ENCODE measurements at places on chromosomes 6 and 20. TPM values are rescaled to one million over a fixed set of nuclear protein-coding genes. Genes with fewer than 3 reads are reported as not detected.

DNA sequence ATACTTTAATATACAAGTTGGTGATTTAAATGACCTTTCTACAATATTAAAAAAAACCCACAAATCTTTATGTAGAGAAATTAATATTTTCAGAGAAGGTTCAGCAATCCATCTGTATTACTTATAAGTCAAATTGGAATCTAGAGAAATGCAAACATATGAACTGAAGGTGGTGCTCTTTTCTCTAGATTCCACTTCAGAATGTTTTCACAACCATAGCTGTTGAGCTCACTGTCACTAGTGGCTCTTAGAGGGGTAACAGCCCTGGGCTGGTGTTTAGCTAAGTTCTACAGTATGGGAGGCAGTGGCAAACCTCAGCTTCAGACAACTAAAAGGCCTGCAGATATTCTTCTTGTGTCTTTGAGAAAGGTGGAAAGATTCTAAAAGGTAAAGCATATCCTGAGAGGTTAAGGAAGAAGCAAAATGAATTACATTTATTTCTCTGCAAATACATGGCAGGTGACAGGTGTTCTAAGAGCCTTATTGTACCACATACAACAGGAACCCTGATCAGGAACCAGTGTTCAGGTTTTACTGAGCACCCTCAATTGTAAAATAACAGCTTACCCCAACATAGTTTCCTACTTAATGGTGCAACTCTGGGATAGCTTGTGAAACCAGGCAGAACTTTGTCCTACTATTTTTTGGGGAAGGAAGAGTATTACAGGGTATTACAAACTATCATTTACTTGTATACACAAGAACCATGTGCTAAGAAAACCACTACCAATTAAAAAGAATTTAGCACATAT is 56.6 kb upstream of the SAMHD1 start:
- H3K36me3 ChIP-seq: no peaks in the 10 kb centered on the region
- H3K27me3 ChIP-seq: no peaks in the 10 kb centered on the region
- DNase-seq: peak; percentile 22
- H3K4me3 ChIP-seq: no peak overlapping the region
- H3K4me1 ChIP-seq: no peaks in the 10 kb centered on the region

DNA sequence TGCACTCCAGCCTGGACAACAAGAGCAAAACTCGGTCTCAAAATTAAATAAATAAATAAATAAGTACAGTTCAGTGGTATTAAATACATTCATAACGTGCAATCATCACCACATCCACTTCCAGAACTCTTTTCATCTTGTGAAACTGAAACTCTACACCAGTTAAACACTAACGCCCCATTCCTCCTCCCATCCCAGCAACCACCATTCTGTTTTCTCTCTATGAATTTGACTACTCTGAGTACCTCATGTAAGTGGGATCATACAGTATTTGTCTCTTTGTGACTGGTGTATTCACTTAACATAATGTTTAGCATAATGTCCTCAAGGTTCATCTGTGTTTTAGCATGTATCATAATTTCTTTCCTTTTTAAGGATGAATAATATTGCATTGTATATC is 29.1 kb upstream of the SCML4 start:
- 0 out of 2 replicates have a peak, but pooled peaks cover 4% of the 10 kb centered on the region for H3K4me1 ChIP-seq
- H3K27ac ChIP-seq: no peak overlapping the region
- no peak overlapping the region for H3K4me3 ChIP-seq
- no peaks in the 10 kb centered on the region for H3K27me3 ChIP-seq
- DNase-seq: no peak

- H3K4me1 ChIP-seq: no peaks in the 10 kb centered on the region
- DNase-seq: no peak
- H3K4me3 ChIP-seq: no peak overlapping the region
- no peak overlapping the region for H3K27ac ChIP-seq
- no peaks in the 10 kb centered on the region for H3K36me3 ChIP-seq
Observed at GRCh38 chr6:40163924-40164323, 229.7 kb upstream of the MOCS1 start.

DNA sequence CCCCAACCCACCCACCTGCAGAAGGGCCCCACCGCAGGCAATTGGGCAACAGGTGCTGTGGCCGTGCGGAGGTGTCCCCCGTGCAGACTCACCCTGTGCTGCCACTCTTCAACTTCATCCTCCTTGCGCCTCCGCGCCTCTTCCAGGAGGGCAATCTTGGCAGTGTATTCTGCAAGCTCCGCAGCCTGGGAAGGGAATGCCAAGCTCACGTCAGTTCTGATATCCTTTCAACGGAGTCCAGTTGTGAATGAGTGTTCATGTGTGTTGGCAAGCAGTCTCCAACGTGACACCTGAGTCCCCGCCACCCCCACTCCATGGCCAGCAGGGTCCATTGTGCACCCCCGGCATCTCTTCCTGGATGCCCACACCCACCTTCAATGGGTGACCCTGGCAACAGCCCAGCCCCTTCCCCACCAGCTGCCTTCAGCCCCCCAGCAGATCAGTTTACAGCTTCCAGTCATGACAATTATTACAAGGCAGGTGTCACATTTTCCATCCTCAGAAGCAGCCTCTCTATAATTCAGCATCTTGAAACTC is 49.9 kb downstream of the EZR start:
- H3K27ac ChIP-seq: no peak overlapping the region
- H3K4me3 ChIP-seq: no peak overlapping the region
- no peaks in the 10 kb centered on the region for H3K27me3 ChIP-seq
- no peak for DNase-seq

DNA sequence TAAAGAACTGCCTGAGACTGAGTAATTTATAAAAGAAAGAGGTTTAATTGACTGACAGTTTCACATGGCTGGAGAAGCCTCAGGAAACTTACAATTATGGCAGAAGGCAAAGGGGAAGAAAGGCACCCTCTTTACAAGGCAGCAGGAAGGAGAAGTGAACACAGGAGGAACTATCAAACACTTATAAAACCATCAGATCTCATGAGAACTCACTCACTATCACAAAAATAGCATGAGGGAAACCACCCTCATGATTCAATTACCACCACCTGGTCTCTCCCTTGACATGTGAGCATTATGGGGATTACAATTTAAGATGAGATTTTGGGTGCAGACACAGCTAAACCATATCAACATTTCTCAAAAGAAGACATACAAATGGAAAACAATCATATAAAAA is 266.3 kb downstream of the EPM2A start:
- H3K4me3 ChIP-seq: no peak overlapping the region
- no peak for DNase-seq
- H3K27ac ChIP-seq: no peak overlapping the region
- no peaks in the 10 kb centered on the region for H3K27me3 ChIP-seq
- no peaks in the 10 kb centered on the region for H3K4me1 ChIP-seq
- H3K36me3 ChIP-seq: no peaks in the 10 kb centered on the region

GRCh38 chr20:52433326-52434040 is 241.9 kb upstream of the ZFP64 start:
- no peak overlapping the region for H3K27ac ChIP-seq
- H3K4me3 ChIP-seq: no peak overlapping the region
- H3K36me3 ChIP-seq: no peaks in the 10 kb centered on the region

- H3K27me3 ChIP-seq: no peaks in the 10 kb centered on the region
- H3K36me3 ChIP-seq: no peaks in the 10 kb centered on the region
- no peak overlapping the region for H3K27ac ChIP-seq
Observed at GRCh38 chr6:36633915-36634314, 39.8 kb downstream of the SRSF3 start.

- H3K4me3 ChIP-seq: no peak overlapping the region
- no peaks in the 10 kb centered on the region for H3K36me3 ChIP-seq
- no peaks in the 10 kb centered on the region for H3K27me3 ChIP-seq
- peak; percentile 32 for DNase-seq
Observed at GRCh38 chr6:42729731-42730130, 7.3 kb upstream of the PRPH2 start.

The TCF21 gene
- not detected for total RNA-seq

The DEFB118 gene
- total RNA-seq: not detected

The CYP24A1 gene
- 0.81 TPM for total RNA-seq

Measured in PC-3 (cell line).